ENCODE measurements at places on chromosomes 11 and 22.

DNA sequence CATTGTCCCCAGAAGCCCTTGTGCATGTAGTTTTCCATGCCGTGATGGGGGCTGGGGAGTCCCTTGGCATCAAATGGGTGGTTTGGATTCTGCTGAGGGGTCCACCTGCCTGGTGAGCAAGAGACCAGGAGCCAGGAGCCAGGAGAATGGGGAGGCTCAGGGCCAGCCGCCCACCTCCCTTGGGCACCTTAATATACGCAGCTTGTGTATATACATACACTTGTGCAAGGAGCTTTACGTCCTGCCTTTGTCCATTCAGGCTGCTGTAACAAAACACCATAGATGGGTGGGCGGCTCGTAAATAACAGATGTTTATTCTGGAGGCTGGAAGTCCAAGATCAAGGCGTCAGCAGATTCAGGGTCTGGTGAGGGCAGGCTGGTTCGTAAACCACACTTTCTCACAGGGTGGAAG, 62.5 kb downstream of the SMIM38 start:
- DNase-seq = no peak

DNA sequence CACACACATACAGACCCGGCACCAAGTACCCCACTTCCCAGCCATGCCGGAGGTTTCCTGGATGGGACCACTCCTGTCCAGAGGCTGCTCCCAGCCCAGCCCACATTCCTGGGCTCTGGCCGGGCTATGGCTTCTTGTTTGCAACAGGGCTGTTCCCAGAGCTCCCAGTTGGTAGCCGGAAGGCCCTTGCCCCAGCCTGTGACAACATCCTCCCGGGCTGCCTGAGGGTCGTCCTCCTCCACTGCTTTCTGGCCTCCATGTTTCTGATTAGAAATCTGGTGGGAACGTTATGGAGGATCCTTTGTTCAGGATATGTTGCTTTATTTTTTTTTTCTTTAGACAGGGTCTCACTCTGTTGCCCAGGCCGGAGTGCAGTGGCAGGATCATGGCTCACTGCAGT, 952 bp upstream of the CYP2D6 start:
- DNase-seq = no peak

- DNase-seq = no peak
These were observed 21.6 kb upstream of the TMA7B start for GRCh38 chr22:39938509-39939111.

DNA sequence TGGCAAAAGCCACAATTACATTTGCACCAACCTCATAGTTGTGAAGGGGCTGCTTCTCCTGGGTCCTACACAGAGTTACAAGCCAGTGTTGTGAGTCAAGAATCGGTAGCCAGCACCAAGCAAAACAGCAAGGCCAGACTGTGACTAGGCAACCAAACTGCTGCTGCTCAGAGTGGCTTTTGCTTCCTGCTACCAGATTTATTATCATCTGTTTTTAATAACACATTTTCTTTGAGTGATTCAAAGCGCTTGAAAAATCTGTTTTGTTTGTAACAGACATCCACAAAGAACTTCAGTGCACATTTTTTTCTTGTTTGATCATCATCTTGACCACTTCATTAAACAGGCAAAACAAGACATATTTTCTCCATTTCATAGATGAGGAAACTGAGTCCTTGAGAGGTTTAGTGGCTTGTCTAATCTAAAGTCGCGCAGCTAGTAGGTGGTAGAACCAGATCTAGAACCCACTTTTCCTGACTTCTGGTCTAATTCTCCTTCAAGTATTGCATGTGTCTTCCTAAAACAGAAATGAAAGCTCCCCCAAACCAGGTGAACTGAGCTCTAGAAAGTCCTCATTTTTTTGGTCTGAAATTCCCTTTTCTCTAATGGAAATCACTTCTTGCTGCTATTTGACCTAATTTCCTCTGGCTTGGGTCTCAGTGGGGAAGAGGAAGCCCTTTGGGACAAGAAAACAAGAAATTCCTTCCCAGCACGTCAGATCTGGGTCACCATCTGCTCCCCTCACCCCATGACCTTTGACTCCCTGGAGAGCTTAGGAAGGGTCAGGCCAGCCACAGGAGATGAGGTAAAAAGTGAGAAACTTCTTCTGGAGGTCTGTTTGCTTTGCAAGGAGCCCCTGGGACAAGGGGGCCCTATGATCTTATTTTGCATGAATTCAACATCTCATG, 39.9 kb downstream of the CWC15 start:
- DNase-seq = no peak

GRCh38 chr11:64267207-64267945, 16.0 kb downstream of the PLCB3 start:
- no peak for DNase-seq

DNA sequence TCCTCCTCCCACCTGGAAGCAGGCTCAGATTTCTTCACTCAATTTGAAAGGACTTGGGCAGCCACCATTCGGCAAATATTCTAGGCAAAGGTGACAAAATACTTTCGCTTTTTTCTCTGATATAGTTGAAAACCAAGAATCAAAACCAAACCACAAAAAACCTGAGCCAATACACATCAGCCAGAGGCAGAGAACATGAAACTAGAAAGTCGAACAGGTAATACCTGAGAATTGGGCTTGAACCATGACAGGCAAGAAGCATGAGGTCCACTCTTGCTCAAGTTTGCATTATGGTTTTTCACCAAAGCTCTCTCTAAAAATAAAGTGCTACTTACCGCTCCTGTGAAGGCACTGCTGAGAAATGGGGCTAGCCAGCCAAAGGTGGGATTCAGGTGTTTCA, 26.2 kb upstream of the LDLRAD3 start:
- DNase-seq = no peak

DNA sequence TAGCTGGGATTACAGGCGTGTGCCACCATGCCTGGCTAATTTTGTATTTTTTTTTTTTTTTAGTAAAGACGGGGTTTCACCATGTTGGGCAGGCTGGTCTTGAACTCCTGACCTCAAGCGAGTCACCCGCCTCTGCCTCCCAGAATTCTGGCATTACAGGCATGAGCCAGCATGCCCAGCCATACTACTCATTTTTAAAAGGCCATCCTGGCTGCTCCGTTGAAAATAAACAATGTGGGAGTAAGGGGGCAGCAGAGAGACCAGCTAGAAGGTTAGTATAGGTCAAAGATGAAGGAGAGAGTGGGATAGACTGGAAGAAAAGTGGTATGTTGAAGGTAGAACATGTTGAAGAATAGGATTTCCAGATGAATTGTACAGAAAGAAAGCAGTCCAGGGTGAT, 17.6 kb upstream of the LIN7C start:
- peak; percentile 27 for DNase-seq

GRCh38 chr22:48824712-48825651, 1002.7 kb downstream of the BRD1 start:
- DNase-seq = no peak

DNA sequence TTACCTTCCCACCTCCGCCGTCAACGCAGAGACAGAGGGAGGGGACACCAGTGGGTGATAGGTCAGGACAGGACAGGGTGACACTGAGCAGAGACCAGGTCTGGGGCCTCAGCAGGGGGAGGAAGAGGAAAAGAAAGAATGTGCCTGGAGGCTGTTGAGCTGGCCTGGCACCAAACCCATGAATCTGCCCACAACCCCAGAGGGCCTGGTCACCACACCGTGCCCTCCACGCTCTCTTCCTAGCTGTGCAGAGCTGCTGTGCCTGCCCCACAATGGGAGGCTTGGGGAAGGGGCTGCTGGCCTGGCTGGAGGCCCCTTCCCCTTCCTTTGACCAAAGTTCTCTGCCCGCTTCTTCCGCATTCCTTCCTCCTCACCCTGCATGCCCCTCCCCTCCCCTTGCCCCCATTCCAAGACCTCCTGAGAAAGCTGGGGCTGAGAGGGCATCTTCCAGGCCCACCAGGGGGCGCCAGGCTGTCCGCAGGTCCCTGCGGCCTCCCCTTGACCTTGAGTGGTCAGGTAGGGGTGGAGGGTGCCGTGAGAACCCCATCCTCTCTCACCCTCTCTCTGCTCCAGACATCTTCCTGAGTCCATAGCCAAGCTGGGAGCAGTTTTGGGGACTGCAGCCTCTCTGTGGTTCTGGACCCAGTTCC, 11.0 kb upstream of the CACNA1I start:
- DNase-seq = peak; percentile 67

DNA sequence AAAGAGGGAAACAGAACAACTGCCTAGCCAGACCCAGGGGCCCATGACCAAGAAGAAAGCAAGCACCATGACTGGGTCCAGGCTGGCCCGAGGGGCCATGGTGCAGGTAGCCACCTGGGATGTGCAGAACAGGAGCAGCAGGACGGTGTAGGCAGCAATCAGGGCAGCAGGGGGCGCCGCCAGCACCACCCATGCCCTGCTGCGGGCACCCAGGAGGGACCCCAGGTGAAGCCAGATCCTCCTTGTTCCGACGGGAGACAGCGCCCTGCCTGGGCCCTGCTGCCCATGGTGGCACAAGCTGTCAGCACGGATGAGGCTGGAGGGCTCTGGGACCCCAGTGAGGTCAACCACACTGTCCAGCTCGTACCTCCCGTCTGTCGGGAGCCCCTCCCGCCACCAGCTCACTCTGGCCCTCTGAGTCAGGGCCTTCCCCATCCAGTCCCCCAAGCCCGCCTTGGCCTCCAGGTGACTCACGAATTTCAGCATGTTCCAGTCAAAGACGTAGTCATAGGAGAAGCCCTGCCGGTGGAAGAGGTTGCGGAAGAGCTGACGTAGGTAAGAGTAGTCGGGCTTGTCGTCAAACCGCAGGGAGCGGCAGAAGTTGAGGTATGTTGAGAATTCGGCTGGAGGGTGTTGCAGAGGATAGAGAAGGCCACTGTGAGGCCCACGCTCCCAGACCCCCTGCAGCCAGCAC, 18.8 kb downstream of the CSNK1E start:
- DNase-seq = peak; percentile 34

DNA sequence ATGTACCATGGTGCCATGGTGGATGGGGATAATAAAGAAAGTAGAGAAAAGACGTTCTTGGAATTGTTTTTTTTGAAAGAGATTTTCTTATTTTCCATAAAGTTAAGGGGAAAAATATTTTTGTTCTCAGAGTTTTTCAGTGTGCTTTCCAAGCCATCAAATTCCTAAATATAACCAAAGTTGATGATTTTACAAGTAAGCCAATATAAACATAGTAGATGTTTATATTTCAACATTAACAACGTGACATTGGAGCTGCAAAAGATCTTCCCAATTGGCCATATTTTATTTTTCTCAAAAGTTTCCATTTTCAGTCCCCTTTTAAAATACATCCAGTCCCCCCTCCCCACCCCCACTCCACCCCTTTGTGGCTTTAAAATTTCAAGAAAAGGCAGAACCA, 80.9 kb upstream of the PICALM start:
- no peak for DNase-seq

GRCh38 chr11:68806931-68807844, 34.5 kb downstream of the CPT1A start:
- DNase-seq = no peak

GRCh38 chr22:43288807-43289420, 54.3 kb downstream of the SCUBE1 start:
- DNase-seq = peak; percentile 30

GRCh38 chr22:29907753-29908515, 25.0 kb downstream of the MTMR3 start:
- DNase-seq = no peak

DNA sequence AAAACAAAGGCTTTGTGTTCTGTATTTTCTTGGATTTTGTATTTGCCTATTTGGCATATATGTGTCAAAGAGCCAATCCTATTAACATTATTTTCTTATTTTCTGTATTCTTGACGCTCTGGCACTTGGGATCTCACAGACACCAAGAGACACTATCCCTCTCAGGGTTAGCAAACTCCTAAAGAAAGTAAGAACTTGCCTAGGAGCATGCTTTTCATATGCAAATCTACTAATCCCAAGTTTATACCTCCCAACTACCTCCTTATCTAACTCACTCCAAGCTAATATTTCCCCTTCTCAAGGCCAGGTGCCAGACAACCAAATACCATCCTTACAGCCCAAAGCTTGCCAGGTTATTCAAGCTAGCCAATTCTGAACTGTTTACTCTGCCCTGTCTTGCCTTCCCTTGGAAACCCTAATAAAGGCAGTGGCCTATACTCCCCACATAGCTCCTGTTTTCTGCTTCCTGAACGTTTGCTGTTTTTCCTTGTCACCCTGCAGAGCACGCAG, 455.4 kb upstream of the ANO3 start:
- DNase-seq = no peak

DNA sequence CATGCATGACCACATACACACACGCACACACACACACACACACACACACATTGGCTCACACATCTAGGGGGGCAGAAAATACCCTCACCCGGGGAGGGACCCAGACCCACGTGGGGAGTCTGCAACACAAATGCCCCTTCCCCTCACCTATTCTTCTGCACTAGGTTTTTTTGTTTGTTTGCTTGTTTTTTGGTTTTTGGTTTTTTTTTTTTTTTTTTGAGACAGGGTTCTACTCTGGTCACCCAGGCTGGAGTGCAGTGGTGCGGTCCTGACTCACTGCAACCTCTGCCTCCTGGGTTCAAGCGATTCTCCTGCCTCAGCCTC, 28.4 kb downstream of the WEE1 start:
- DNase-seq = no peak

DNA sequence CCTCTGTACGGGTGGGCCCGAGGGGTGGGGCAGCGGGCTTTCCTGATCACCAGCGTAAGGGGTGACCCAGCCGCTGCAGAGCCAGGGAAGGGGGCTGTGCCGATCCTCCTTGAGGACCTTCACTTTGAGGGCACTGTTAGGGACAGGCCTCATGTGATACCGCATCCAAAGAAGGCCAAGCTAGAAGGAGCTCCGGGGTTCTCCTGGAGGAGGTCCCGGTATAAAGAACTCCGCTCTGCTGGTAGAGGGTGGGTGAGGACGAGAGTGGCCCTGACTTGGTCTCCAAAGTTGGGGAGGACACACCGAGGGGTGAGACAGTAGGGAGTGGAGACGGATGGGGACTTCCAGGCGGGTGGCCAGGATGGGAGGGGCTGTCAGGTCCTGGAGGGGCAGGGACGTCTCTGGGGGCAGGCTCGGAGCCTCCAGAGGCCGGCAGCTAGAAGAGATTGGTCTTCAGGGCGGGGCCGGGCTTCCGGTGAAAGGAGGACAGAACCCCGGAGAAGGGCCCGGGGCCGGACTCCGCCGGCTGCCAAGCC, 4.6 kb downstream of the PHOX2A start:
- peak; percentile 73 for DNase-seq

DNA sequence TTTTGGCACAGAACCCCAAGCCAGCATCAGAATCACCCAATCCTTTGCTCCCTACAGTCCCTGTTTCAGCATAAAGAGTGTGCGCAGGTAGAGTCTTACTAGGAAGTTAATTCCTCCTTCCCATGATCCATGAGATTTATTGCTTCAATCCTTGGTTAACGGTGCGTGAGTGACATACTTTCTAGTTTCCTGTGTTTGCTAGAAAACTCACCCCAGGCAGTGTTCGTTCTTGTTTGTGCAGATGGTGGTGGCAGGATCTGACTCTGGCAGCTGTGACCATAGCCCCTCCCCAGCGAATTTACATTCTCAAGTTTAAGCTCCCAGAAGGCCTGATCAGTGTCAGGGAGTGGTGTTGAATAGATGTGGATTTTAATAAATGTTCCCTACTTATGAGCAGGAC, 106.7 kb upstream of the CCT8L2 start:
- no peak for DNase-seq

DNA sequence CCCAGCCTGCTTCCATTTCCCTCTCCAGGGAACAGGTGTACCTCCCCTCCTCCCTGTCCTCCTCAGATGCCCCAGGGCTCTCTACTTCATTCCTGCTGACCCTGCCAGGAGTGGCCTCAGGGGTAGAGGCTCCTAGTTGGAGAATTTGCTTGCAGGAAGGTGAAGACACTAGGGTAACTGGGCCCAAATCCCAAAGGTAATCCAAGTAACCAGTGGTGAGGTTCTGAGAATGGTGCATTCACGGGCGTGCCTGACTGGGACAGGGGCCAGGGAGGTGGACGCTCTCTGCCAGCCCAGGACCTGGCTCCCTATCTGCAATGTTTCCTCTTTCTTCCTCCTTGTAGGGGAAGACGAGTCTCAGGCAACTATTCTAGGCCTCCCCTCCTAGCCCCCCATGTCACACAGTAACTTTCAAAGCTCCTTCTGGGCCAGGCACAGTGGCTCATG, 2.9 kb downstream of the SLC35C1 start:
- DNase-seq = no peak
